ENCODE measurements at places on chromosomes 4 and X.

GRCh38 chr4:24067367-24068193 is 177.7 kb upstream of the PPARGC1A start:
- DNase-seq = peak; percentile 54

DNA sequence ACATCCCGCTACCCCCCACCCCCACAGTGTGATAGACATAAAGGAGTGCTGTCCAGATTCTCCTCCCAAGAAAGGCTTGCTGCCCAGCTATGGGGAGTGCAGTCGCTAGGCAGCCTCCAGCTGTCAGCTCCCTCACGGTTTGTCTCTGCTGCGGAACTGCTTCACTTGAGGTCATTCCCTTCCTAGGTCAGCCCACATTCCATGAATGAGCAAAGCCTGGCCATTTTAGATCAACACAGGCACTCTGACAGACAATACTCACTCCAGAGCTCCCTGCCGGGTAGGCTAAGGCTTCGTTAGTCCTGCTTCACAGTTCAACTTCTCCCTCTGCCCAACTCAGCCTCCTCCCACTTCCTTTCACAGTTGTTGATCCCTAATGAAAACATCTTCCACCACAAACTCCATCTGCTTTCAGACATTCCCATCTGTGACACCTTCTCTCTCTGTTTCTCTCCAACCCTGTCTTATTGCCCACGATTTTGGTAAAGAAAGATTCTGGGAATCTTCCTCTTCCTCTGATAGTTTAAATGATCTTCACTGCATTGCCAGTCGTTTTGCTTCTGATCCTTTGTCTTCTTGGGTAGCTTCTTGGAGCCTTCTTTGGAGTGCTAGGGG is 318.9 kb upstream of the F9 start:
- no peak for DNase-seq

DNA sequence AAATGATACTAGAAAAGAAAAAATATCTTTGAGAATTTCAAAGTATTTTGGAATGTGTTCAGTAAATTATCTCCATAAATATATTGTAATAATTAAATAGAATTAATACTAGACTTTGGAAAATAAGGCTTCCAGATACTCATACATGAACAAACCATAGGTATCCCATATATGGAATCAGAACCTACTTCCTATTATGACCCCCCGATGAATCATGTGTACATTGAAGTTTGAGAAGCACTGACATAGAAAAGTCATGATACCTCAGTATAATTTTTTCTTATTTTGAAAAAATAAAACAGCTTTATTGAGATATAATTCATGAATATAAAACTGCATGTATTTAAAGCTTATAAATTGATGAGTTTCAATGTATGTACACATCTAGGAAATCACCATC is 27.2 kb upstream of the SMARCA5 start:
- no peak for DNase-seq

GRCh38 chr4:90495936-90496335 is 368.7 kb downstream of the CCSER1 start:
- no peak for DNase-seq

DNA sequence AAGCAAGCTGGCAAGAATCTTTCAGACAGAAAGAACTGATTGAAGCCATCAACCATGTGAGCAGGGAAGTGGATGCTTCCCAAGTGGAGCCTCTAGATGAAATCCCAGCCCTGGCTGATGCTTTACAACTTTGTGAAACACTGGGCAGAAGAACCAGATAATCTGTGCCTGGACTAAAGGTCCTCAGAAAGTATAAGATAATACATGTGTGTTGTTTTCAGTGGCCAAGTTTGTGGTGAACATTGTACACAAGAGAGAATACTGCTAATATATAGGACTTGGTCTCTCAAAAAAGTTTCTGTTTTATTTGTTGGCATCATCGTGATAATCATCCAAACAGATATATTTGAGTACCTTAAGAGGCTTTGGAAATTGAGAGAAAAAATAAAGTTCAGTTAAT is 1367.8 kb upstream of the IGFBP7 start:
- no peak for DNase-seq

GRCh38 chrX:70324326-70324725 is 34.4 kb downstream of the KIF4A start:
- no peak for DNase-seq

DNA sequence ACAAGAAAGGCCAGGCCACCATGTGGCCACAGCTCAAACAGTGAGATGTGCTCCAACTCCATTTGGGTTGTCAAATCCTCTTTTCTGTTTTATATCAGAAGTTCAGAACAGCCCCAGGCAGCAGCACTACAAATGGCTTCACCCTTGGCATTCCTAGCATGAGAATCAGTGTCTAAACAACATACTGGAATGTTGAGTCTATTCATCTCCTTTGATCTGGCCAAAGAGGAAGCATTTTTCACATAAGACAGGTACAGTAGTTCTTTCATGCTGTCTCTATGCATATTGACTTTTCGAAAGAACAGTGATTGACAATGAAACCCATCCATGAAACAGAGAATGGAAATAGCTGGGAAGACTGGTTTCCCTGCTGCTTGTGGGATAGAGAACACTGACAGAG is 289.5 kb downstream of the USP46 start:
- DNase-seq = no peak

DNA sequence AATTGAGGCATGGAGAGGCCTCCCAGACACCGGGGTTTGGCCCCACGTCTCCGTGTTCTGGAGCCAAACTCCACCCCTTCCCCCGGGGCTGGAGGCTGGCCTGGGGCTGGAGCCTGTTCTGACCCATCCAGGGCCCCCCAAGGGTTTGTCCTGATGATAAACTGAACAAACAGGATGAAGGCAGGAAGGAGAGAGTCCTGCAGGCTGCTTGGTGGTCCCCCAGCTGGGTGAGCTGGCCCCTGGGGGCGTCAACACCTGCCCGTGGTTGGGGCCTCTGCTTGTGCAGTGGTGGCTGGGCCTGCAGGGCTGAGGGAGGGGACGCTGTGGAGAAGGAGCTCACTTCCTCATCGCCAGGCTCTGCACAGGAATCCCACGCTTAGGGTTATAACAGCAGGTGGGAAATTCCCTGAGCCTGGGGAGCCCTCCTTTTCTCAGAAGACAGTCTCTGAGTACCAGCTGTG is 2.3 kb downstream of the SH3TC1 start:
- no peak for DNase-seq

DNA sequence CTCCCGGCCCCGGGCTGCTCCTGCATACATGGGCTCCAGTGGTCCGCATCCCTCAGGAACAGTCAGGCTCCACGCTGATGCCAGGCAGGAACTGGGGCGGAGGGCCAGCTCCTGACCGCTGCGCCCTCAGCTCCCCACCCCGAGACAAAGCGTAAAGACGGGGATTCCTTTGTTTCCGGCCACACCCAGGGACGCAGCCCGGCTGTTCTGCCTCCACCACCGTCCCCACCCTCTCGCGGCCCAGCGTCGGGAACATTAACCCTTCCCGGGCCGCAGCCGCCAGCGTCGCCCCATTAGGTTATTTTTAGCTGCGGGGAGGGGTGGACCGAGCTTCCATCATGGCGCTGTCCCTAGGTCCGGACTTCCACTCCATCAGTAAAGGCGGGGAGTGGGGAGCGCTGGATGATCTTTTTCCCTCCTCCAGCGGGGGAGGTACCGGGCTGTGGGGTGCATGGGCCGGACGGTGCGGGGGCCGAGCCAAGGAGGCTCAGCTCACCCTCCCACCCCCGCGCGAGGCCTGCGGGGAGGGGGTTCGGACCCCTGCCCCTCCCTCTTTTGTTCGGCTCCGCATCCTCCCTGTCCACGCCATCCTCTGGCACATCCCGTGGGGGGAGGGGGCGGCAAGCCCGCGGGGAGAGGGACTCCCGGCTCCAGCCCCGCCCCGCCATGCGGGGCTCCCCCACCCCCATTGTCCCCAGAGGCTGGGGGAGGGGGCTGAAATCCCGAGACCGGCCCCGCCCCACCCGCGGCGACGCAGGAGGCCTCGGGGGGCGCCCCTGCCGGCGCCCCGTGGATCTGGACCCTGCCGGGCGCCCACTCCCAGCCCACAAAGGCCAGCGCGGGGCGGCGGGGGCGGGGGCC is 5.3 kb downstream of the CRMP1 start:
- DNase-seq = no peak

- no peak for DNase-seq
These were observed 54.7 kb upstream of the MYOZ2 start for GRCh38 chr4:119080721-119081541.

DNA sequence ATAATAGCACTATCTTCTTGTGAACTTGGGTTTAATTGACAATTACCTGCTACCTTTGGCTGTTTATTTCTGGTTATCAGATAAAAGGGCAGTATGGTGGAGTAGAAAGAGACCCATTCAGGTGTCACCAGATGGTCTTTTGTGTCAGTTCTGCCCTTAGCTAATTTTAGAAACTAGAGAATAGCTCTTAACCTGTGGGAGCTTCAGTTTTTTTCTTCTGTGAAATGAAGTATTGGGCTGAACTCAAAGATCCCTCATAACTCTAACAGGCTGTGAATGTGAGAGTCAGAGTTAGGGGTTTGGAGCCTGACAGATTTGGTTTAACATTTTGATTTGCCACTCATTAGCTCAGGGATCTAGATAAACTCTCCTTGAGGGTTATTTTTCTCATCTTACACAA is 335.2 kb downstream of the PPP1R2C start:
- no peak for DNase-seq

- DNase-seq = no peak
These were observed 345.4 kb downstream of the ADAM29 start for GRCh38 chr4:175263537-175263936.

- peak; percentile 69 for DNase-seq
These were observed 29.0 kb downstream of the F9 start for GRCh38 chrX:139559383-139560042.

DNA sequence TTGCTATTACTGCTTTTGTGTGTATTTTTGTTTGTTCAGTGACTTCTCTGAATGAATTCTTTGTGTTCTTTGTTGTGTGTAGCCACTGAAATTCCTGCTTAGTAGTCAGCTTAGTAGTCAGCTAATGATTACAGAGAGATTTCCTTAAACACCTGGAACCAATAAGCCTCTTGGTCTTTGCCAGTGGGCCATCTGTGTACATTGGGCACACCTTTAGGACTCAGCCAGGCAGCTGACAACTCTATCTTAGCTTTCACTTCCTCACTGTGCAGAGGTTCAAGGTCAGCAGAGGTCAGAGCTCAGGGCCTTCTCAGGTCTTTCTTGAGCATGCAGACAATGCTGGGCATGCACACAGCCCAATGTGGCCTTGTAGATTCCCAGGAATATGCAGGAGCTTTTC is 59.3 kb downstream of the RWDD4 start:
- DNase-seq = no peak

DNA sequence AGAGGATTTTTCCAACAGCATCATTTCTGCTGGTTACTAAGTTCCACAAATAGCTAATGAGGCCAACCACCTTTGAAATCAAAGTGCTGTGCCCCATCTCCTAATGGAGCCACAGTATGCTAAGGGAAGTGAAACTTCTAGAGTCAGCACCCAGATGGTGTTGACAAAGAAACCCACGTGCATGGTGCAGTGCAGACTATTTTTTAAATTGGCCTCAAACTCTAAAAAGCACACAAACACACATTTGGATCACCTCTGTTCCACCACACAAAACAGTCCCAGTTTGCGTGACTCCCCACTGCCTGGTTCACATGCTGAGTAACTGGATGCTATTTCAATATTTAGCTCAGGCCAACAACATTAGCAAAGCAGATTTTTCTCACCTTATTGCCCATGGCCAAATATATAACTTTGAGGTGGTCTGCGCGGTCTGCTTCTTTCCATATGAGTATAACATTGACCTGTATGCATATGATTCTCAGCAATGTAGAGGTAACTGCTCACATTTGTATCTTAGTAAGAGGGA is 69.9 kb downstream of the AMELX start:
- DNase-seq = no peak

DNA sequence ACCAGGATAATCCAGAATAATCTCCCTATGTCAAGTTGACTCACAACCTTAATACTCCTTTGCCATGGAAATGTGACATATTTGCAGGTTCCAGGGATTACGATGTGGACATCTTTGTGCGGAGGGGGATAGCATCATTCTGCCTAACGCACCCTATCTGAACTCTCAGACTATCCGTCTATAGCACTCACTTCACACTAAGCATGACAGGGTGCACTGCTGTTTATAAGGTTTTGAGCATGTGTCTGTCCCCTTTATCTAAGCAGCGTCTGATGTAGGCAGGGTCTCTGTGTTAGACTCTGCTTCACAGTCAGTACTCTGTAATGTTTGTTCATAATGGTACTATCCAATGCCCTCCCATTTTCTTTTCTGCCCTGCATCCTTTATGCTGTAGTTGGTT is 43.4 kb upstream of the PRSS48 start:
- DNase-seq = no peak

DNA sequence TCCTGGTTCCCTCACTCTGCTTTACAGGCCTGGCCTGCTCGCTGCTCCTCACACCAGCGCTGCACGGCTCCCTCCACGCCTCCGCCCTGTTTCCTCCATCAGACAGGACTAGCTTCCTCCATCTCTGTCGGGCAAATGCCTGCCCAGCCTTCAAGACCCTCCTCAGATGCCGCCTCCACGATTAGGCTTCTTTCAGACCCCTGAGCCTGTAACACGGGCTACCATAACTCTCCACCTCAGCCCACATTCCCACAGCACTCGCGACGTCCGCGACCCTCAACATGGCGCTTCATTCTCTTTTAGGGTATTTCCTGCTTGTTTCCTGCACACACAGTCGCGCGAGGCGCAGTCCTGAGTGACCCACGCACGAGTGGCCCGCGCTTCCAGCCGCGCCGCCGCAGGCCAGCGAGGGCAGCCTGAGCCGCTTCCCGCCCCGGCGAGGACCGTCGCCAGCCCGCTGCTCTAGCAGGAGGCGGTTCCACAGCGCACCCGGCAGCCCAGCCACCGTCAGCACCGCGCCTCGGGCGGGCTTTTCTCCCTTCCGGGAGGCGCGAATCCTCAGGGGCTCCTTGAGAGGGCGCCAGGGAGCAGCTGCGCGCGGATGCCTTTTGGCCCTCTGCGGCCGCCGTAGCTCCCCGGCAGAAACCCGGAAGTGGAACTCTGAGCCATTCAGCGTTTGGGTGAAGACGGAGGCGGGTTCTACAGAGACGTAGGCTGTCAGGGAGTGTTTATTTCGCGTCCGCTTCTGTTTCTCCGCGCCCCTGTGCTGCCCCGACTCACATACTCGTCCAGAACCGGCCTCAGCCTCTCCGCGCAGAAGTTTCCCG is at the start of gene FRG1:
TSS of gene FRG1 (plus strand) at position 695 of the 827 bp plus-strand sequence. CDS start 138 bp downstream, outside the sequence.
- peak; percentile 95 for DNase-seq

GRCh38 chr4:151147000-151147399 is 47.6 kb downstream of the RPS3A start:
- peak; percentile 10 for DNase-seq

GRCh38 chrX:151870602-151871001 is 42.1 kb upstream of the MAGEA4 start:
- DNase-seq = peak; percentile 76

DNA sequence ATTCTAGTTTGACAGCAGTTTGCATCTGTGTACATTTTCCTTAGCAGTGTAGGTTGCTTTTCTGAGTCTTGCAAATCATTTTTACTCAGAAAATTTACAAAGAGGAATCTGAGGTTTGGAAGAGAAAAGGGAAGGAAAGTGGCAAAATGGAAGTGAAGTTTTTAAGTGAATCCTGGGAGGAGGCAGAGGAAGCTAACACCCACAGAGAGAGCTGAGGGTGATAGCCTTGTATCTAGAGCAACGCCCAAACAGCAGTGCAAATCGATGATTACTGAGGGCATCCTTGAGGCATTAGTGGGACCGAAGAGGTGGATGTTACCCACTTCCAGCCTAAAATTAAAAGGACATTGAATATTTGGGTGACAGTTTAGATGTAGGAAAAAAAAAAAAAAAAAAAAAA is 31.8 kb downstream of the KLF3 start:
- no peak for DNase-seq

Measured in AG10803 (cell line).